CD4-positive, alpha-beta T cell treated with Interferon alpha-2 for 1 hour (primary cell): ENCODE measurements at places on chromosomes 1 and 21.
A peak's percentile ranks its signal among the peaks of the same experiment; 100 is the strongest.

- DNase-seq = no peak
These were observed 5.1 kb downstream of the KCNJ9 start for GRCh38 chr1:160086456-160086892.

DNA sequence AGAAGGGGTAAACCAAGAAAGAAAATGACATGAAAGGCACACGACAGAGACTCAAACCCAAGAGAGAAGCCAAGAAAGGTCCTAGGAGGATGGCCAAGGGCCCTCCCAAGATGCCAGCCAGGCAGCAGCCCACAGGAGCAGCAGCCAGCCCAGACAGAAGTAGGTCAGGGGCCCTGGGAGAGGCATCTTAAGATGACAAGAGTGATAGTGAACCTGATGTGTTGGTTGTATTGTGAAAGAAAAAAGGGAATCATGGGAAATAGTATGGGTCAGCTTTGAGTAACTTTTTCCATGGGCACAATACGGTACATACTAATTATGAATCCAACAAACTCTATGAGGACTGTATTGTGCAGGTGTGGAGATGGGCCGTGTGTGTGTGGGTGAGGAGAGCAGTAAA lies 3.3 kb downstream of the CCSAP start:
- DNase-seq = no peak

DNA sequence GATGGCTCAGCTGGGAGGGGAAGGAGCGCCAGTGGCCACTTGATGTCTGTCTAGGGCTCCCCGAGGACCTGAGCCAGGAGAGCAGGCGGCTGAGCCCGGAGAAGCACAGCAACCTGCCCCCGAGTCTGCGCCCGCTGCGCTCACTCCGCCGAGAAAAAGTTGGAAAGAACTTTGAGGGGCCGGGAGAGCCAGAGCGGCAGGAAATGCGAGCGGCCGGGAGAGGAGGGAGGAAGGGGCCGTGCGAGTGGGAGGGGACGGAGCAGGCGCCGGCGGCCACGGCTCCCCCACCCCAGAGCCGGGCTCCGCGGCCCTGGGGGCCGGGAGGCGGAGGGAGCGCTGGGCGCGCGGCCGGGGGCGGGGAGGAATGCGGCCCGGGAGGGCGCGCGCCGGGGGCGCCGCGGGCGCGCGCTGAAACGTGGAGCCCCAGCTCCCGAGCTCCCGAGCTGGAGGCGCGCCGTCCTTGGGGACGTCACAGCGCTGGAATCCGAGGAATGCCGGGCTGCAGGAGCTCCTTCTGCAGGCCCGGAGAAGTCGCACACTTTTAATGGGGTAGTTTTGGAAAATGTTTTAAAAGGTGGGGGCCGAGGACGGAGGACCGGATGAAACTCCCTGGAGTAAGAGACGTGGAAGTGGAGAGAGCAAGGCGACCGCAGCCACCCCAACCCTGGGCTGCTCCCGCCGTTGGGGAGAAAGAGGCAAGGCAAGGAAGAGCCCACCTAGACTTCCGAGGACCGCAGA lies at the start of gene PTPN14:
PTPN14 (minus strand) TSS at position 167 of the 738 bp plus-strand sequence. CDS start 86,799 bp downstream, outside the sequence.
- DNase-seq = no peak

GRCh38 chr21:40351006-40351405 lies 483.8 kb downstream of the PCP4 start:
- no peak for DNase-seq

DNA sequence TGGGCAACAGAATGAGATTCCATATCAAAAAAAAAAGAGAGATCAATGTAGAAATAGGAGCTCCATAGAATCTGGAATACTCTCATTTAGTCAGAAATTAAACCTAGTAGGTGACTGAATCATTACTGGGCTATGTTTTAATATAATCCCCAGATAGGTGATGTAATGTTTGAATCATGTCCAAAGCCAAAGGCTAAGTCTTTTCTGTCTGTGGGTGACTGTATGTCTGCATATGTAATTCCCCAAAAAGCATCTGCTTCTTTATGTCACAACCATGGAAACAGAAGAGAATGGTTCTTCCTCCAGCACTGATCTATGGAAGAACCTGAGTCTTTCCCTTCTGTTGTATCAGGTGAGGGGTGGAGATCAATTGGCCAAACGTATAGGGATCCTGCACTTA lies 5.8 kb downstream of the LAMC2 start:
- no peak for DNase-seq

- DNase-seq = no peak
These were observed 53.8 kb downstream of the TRIM11 start for GRCh38 chr1:228352677-228353481.

DNA sequence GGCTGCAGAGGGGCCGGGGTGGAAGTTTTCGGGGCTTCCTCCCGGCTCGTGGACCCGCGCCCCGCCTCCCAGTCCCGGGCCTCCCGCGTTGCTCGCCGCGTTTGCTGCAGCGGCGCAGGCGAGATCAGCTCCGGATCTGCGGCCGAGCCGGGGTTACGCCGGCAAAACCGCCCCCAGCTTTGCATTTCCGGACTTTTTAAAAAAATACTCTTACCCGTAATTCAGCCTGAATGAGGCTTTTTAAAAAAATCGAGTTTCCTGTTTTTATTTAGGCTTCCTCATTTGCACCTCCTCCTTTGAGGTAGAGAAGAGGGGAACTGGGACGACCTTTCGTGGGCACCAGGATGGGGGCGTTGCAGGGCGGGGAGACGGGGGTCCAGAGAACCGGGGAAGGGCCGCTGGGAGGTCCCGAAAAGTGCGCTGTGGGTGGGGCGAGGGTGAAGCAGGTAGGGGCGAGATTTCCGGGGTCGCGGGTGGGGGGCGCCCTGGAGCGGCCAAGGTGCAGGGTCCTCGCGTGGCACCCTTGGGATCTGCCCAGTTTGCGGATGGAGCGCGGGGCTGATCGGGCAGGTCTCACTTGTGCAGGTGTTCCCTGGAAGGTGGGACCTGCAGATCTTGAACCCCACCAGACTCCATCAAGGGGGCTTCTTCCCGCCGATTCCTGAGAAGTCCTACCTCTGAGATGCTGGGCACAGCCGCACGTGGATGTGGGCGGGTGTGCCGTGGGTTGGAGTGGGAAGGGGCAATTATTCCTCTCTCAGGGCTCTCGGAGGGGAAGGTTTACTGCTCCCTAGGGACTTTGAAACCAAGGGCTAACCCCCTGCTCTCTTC lies 1.1 kb downstream of the PIK3CD start:
- peak; percentile 73 for DNase-seq

- no peak for DNase-seq
These were observed 78.0 kb downstream of the SYT2 start for GRCh38 chr1:202632241-202632640.

GRCh38 chr1:26359981-26360806 lies 6.3 kb upstream of the CRYBG2 start:
- peak; percentile 69 for DNase-seq

GRCh38 chr1:117036018-117036461 lies 24.1 kb upstream of the TTF2 start:
- no peak for DNase-seq

GRCh38 chr1:42831273-42831672 lies 14.1 kb upstream of the SVBP start:
- DNase-seq = no peak

GRCh38 chr1:224545571-224545970 lies 70.5 kb upstream of the CNIH3 start:
- DNase-seq = no peak

- DNase-seq = no peak
These were observed at the start of gene TBX19 for GRCh38 chr1:168280296-168280927. Gene TBX19 (plus strand): TSS chr1:168280877. CDS start chr1:168281091, 214 bp downstream.

DNA sequence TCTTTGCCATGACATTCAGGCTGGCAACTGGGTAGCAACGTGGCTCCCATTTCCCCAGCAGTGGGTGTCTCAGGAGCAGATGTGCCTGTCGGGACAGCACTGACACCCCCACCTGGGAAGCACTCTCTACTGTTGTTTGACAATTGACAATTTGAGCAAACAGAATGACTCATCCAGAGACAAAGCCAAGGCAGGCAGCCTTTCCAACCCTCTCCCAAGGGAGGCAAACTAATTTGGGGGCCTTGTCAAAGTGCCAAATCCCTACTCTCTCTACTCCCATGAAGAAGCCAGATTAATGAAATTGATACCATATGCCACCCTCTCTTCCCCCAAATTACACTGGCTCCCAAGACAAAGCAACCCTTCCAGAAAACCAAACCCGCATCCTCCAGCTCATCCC lies 65.6 kb downstream of the GRIK3 start:
- no peak for DNase-seq

GRCh38 chr21:31559368-31560119 lies 99.9 kb upstream of the SOD1 start:
- peak; percentile 92 for DNase-seq

DNA sequence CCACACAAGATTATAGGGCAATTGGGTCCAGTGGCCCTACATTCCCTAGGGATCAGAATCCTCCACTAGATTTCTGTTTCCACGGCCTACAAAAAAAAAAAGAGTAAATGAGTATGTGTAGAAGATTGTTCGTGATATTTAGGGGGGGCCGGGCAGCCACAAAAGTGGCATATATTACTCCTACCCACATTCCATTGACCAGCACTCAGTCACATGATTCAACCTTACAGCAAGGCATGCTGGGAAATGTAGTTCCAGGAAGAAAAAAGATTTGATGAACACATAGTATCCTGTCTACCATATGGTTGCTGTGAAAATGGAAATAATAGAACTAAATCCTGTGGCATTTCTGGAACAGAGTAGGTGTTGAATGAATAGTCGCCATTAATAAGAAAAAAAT lies 43.4 kb upstream of the GJB5 start:
- no peak for DNase-seq

DNA sequence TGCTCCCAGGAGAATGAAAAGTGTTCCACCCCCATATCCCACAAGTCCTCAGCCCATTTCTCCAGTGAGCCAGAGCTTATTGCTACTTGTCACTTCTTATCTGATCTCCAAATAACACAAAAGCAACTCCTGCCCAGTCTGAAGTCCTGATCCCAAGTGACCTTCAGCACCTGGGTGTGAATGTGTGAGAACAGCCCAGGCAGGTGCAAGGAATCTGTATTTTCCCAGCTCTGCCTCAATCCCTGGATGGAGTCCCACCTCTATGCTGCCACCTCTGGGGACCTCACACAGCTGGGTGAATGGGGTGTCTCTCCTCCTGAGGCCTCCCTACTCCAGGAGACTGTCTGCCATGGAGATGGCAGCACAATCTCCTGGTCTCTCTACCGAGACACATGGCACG lies 402.4 kb upstream of the PROX1 start:
- DNase-seq = no peak

GRCh38 chr1:27316860-27317259 lies 5.1 kb upstream of the TMEM222 start:
- DNase-seq = no peak

- no peak for DNase-seq
These were observed 47.6 kb downstream of the IRF2BP2 start for GRCh38 chr1:234562334-234562733.

DNA sequence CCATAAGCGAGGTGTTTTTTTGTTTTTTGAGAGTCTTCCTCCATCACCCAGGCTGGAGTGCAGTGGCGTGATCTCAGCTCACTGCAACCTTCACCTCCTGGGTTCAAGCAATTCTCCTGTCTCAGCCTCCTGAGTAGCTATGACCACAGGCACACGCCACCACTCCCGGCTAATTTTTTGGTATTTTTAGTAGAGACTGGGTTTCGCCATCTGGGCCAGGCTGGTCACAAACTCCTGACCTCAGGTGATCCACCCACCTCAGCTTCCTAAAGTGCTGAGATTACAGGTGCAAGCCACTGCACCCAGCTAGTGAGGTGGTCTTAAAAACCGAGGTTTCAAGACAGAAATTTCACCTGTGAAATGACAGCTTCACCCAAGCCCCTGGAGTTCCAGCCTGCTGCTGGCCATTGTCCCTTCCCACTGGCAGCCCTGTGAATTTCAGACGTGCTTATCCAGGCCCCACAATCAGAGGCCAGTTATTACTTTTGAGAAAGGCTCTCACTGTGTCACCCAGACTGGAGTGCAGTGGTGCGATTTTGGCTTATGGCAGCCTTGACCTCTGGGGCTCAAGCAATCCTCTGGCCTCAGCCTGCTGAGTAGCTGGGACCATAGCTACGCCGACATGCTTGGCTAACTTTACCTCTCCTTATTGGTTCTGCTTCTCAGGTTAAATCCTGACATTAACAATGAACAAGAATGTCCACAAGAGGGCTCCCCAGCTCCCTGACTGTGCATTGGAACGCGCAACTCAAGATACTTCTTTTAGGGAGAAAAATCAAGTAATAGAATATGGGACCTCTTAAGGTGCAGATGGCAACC lies 19.4 kb downstream of the ENO1 start:
- DNase-seq = peak; percentile 51

DNA sequence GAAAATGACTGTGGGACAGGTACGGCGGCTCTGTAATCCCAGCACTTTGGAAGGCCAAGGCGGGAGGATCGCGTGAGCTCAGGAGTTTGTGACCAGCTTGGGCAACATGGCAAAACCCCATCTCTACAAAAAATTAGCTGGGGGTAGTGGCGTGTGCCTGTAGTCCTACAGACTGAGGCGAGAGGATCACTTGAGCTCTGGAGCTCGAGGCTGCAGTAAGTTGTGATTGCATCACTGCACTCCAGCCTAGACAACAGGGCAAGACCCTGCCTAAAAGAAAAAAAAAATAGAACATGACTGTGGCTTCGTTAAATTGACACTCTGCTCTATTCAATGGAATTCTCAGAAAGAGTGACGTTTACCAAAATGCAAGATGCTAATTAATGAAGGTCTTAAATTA lies 3.9 kb upstream of the DBT start:
- DNase-seq = no peak

- DNase-seq = no peak
These were observed 251.2 kb downstream of the ZNF326 start for GRCh38 chr1:90246069-90246468.
